Fibroblast of lung (primary cell): ENCODE measurements at places on chromosomes 7 and 10. TPM values are rescaled to one million over a fixed set of nuclear protein-coding genes. Genes with fewer than 3 reads are reported as not detected.

The POR gene
- 105 and 207 TPM in 2 replicates for total RNA-seq

The STRA8 gene
- total RNA-seq, result not detected in 2 replicates

The GHRHR gene
- not detected in 2 replicates for total RNA-seq

The CACNB2 gene
- 0.66 and 1.5 TPM in 2 replicates for total RNA-seq

The AKR1C4 gene
- total RNA-seq, result not detected in 2 replicates

The CALY gene
- total RNA-seq, result 0.26 TPM in 1 of 2 replicates, not detected in the other

The NPTX2 gene
- total RNA-seq, result under 0.01 and 0.26 TPM in 2 replicates
